ENCODE measurements at places on chromosomes 11 and 22. TPM values are rescaled to one million over a fixed set of nuclear protein-coding genes. Genes with fewer than 3 reads are reported as not detected.

DNA sequence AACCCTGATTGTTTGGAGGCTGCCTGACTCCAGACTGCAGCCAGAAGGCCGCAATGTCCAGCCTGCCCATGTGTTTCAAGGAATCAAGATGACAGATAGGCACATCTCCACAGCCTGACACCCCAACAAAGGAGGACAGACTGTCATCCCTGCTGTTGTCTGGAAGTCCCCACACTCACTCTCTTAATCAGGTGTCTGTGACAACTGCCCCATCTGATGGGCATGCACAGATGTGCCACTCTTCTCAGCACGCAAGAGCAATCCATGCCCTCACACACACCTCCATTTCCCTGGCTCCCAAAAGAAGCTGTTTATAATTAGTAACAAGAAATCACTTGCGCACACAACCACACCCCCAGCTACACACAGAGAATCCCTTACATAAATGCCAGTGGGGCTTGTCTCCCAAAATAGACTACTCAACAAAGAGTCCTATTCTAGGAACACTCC lies 117.6 kb downstream of the C11orf58 start:
- DNase-seq: no peak

Gene NAV2
- 0.28 TPM for total RNA-seq

GRCh38 chr22:47247579-47248240 lies 485.3 kb downstream of the TBC1D22A start:
- no peak for DNase-seq

GRCh38 chr11:62400281-62400680 lies 18.6 kb upstream of the SCGB1A1 start:
- no peak for DNase-seq
